ENCODE measurements at places on chromosomes 5 and 9.

- DNase-seq, result no peak
These were observed 912.3 kb upstream of the SEMA6A start for GRCh38 chr5:117486879-117487391.

DNA sequence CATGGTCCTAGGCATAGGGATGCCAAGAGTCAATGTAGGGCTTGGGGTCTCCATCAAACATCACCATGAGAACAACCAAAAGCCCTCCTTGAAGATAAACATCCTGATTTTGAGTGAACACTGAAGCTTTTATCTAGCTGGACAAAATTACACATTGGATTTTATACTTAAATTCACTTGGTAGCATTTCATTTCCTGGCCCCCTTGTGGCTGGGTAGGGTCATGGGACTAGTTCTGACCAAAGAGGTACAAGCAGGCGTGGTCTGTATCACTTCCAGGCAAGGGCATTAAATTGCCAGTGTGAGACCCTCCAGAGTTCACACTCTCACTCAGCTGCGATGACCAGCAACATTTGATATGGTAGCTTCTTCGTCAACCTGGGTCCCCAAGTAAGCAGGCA, 320.3 kb downstream of the ACTL7B start:
- no peak for DNase-seq

DNA sequence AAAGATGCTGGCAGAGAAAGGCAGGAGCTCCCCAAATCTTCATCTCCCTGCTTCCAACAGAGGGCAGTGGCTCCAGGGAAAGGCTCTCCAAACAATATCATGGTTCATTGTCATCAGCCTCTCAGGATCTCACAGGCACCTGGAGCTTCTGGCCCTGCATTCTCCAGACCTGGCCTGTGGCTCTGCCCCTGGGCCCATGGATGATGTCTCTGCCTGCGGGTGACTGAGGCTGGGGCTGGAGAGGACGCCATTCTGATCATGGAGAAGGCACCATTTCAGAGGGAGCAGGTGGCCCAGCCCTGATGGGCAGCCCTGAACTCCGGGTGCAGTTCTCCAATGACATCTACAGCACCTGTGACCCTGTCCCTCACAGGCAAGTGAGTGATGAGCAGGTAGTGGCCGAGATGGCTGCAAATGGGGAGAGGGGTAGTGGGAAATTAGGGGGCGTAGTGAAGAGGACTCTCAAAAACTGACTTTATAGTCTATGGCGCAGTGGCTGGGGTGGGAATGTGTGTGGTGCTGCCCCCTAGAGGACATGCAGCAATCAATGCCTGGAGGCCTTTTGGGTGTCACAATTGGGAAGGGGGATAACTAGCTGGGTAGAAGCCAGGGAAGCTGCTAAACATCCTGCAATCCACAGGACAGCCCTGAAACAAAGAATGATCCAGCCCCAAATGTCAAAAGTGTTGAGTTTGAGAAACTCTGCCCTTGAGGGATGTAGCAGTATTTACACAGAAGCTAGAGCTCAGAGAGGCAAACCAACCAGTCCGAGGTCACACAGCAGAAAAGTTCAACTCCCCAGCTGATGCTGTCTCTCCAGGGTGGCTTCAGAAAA, 3.2 kb downstream of the SH3PXD2B start:
- peak; percentile 11 for DNase-seq

- DNase-seq, result no peak
These were observed 58.4 kb upstream of the DAB2IP start for GRCh38 chr9:121593066-121593465.

DNA sequence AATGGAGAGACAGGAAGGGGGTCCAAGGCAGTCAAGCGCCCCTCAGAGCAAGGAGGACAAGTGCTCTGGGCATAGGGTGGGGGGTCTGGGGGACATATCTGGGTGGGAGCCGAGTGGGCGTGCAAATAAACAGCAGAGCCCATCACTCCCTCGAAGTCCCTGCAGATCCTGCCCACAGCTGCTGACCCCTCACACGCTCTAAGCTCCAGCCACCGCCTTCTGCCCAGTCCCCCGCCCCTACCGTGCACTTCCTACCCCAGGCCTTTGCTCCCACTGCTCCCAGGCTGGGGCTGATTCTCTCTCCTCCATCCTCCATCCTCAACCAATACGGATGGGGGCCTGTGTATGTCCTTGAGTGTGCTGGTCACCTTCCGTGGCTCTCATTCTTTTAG, 16.9 kb upstream of the ALDH1B1 start:
- no peak for DNase-seq

DNA sequence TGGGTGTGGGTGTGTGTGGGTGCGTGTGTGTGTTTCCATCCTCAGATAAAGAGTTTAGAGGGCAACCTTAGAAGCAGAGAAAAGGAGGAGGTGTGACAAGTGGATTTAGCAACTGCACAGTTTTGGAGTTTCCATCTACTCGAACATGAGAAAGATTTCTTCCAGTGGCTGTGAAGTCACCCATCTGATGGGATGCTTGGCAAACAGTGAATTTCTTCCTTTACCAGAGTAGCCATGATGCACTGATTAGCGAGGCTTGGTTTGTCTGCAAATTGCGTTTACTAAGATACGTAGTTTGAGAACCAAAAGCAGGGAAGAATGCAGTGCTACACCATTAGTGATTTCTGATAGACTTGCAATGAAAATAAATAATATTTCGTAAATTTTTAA, 791 bp upstream of the STARD4 start:
- peak; percentile 75 for DNase-seq

DNA sequence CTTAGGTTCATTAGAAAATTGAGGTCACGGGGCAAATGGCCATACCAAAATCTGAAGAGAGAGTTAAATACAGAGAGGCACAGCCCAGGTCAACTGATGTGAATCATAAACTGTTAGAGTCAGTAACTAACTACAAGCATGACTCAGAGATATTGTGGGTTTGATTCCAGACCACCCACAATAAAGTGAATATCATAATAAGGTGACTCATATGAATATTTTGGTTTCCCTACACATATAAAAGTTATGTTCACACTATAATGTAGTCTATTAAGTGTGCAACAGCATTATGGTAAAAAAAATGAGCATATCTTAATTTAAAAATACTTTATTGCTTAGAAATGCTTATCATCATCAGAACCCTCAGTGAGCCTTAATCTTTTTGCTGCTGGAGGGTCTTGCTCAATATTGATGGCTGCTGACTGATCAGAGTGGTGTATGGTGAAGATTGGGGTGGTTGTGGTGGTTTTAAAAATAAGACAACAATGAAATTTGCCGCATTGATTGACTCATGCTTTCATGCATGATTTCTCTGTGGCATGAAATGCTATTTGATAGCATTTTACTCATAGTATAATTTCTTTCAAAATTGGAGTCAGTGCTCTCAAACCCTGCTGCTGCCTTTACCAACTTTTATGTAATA, 53.1 kb upstream of the EDIL3 start:
- no peak for DNase-seq

GRCh38 chr9:84170521-84171141, 169.9 kb downstream of the SLC28A3 start:
- no peak for DNase-seq

DNA sequence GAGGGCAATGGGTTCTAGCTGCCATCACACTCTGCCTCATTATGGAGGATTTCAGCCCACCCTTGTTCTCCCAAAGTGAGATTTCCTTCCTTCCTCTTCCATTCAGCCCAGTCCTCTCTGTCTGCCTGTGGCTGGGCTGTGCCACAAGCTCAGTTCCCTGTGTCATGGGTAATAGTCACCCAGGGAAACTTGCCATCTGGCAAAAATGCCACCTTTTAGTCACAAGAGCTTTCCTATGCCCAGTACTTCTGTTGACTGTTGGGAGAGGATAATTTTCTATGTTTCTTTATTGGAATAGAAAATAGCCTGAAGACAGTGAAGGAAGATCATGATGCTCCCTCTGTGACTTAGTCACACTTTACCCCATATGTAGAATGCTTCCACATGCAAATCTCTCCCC, 71.4 kb downstream of the TLR4 start:
- DNase-seq, result no peak

GRCh38 chr5:151051066-151051930, 29.5 kb downstream of the TNIP1 start:
- peak; percentile 60 for DNase-seq

- DNase-seq, result no peak
These were observed 1.5 kb upstream of the IL17B start for GRCh38 chr5:149380466-149381121.

DNA sequence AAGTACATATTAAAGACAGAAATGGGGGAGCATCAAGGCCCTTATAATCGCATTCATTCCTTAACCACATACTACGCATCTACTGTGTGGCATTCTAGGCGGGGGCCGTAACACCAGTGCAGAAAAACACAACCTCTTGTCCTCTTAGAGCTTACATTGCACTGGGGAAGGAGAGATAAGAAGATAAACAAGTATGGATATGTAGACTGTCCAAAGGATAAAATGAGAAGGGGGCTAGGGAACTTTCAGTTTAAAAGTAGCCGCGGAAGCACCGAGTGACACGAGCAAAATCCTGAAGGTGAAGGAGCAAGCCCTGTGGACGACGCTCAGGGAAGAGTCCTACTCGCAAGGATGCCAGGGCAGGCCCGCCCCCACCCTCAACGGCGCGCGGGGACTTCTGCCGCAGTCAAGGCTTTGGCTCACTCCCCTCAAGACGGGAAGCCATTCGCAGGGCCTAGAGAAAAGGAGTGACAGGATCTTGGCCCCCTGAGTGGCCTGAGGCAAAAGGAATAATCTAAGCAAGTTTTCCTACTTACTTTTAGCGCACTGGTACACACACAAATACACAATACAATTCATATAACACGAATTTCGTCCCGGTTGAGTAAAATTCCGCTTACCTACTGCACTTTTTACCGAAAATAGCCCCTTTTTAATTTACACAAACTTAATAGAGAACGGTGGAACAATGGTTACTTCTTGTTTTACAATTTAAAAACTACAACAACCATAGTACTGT, 1.3 kb upstream of the NIPBL start:
- peak; percentile 33 for DNase-seq

DNA sequence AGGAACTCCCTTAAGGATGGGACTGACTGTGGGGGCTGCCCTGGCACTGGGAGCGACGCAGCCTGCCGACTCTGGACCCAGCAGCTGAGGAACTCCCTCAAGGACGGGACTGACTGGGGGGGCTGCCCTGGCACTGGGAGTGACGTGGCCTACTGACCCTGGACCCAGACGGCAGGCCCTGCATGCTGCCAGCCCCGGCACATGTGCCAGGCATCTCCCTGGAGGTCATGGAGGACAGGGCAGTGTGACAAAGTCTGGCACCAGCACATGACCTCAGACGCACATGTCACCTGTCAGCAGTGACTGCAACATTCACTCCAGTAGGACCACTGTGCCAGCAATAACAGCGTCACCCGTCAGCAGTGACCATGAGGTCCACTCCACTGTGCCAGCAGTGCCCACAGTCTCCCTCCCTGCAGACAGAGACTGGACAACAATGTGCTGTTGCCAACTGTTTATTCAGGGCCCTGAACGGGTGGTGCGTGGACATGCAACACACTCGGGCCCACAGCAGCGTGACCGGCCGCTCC, 4.5 kb downstream of the FBXW5 start:
- no peak for DNase-seq

- no peak for DNase-seq
These were observed 57.1 kb downstream of the BARX1 start for GRCh38 chr9:93898026-93898425.

DNA sequence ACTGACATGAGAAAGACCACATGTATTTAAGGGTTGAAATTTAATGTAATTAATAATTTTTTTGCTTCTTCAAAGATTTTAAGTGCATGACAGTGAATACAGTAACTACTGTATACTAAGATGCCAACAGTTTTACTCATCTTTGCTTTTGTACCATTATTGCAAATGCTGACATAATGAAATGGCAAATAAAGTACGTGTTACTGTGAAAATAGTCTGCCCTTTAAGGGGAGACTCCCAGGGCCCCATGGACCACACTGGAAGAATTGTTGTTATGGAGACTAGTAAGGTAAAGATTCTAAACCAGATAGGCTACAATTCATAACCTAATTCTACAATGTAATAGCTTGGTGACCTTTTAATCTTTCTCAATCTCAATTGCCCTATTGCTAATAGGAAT, 84.7 kb downstream of the NR3C1 start:
- no peak for DNase-seq

DNA sequence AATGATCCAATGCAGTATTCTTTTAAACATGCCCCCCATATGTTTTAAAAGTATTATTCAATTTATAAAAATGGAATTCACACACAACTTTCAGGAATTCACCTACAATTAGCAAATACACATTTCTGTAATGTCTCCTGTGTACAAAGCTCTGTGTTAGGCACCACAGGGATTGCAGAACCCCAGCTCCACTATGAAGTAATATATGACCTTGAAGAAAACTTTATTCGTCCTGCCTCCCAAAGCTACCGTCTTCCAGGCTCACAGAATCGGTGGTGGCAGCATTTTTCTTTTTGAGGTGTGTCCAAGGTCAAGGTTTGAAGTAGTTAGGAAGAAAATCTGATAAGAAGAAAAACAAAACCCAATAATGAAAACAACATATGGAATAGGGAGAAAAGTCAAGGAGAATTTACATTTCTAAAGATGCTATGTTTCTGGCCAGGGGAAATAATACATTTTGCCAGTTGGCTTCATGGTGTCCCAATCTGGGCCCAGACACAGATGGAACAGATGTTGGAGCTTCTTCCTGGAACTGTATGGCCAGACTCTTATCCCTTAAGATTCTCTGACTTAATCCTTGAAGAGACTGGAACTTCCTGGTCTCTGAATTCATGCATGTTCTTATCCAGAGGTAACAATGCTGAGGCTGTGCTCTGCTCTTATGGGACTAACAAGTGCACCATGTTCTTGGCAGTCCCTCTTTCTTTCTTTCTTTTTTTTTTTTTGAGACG, 22.0 kb upstream of the LVRN start:
- DNase-seq, result no peak

GRCh38 chr5:139138809-139139208, 59.4 kb downstream of the SIL1 start:
- DNase-seq, result no peak

GRCh38 chr9:95413793-95414192, 96.3 kb upstream of the FANCC start:
- no peak for DNase-seq

- no peak for DNase-seq
These were observed 90.8 kb downstream of the C5orf15 start for GRCh38 chr5:133877351-133878235.

GRCh38 chr5:57082441-57083067, 91.3 kb upstream of the GPBP1 start:
- DNase-seq, result no peak

DNA sequence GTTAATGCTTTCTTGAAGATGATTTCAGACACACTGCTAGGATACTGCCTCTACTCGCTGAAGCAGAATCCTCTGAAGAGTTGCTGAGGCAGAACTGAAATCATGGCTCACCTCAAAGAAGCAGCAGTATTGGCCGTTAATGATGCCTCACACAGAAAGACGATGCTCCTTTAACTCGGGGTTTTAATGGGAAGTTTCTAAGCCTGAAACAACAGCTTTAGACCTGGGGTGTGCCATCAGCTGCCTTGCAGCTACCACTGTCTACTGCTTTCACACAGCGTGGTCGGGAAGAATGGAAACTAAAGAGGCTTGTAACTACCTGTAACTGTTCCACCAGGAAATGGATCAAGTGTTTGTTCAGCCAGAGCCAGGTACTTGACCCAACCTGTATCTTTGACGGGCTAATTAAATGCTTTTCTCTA, at the start of gene CTXN3:
CTXN3 (plus strand) TSS at position 65 of the 422 bp plus-strand sequence. CDS start 8,440 bp downstream, outside the sequence.
- DNase-seq, result no peak

Measured in stimulated activated CD8-positive, alpha-beta memory T cell treated with anti-CD3 and anti-CD28 coated beads, Interleukin-7, amount 100 ng/mL, for 4 hours (primary cell).